GF-D8 (cell line): ENCODE measurements at places on chromosomes 5 and 9.

GRCh38 chr9:1201262-1201661 is 151.1 kb downstream of the DMRT2 start:
- DNase-seq = no peak

DNA sequence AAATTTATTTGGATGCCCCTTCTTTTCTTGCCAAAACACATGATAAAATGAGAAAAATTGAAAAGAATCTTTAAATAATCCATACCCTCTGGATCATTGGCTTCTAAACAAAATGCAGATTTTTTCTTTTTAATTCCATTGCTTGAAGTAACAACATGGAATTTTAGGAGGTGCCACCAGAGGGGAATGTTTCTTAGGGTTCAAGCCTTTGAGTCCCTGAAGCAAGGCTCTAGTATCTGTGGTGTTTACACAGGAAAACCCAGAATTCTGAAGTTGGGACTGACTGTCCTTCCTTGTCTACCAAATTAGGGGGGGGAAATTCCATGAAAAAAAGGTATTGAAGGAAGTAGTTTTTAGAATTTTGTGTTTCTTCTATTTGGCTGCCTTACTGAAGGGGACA is 69.4 kb downstream of the LMNB1 start:
- no peak for DNase-seq

DNA sequence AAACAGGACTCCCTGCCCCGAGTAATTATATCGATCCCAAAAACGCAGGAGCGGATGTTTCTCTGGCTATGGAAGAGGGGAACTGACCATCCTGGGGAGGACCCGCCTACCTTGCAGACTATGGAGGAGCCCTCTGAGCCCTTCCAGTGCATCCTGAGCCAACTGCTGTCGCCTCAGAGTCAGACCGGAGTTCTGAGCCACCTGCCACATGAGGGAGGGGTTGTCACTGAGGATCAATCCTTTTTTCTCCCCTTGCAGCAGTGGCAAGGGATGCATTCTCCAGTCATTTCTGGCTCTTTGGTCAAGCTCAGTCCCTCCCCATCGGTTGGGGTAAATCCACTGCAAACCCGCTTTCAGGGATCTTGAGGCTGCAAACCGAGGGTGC is 709 bp downstream of the FANCG start:
- DNase-seq = no peak

DNA sequence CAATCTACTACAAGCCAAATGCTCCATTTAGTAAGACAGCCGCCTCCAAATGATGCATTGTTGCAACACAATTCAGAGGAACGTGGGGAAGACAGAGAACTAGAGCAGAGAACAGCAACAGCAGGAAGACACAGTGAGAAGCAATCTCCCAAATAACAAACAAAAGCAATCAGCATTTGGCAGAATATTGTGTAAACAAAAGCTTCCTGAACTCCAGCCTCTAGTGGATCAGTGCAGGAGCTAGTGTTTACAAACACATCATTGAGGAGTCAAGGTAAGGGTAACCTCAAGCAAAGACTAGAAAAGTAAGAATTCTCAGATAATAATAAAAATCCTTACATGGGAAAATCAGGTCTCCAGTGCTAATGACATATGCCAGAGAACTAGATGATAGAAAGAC is 20.6 kb downstream of the FST start:
- DNase-seq = no peak
